ENCODE measurements at places on chromosomes 2 and 18.

DNA sequence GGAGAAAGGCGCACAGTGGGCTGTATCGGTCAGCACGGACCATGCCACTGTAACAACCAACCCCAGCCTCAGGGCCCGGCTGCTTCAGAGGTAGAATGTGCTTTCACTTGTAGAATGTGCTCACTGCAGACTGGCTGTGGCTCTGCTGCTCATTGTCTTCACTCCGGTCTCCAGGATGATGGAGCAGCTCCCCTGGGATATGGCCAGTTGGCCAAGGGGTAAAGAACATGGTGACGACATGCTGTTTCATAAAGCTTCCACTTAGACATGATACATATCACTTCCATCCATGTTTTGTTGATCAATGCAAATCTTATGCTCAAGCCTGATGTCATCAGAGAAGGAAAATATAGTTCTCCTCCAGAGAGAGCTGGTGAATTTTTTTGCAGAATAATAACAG, 127.7 kb downstream of the SMAD2 start:
- no peak for DNase-seq

GRCh38 chr2:7444626-7445025, 527.4 kb downstream of the RNF144A start:
- no peak for DNase-seq

DNA sequence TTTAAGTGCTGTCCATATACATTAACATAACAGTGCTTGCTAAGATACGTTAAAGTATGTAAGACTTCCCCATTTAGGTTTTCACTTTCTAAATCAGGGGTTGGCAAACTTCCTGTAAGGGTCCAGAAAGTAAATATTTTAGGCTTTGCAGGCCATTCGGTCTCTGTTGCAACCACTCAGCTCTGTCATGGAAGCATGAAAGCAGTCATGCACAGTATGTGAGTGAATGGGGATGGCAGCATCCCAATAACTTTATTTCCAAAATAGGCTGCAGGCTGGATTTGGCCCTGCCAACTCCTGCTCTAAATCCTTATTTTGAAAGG, 128.7 kb downstream of the PLA2R1 start:
- no peak for DNase-seq

GRCh38 chr2:238684362-238685326, 163.2 kb upstream of the TWIST2 start:
- DNase-seq = no peak

GRCh38 chr2:65309699-65310098, 82.1 kb downstream of the ACTR2 start:
- no peak for DNase-seq

GRCh38 chr18:21303895-21304294, 61.9 kb downstream of the GREB1L start:
- no peak for DNase-seq

DNA sequence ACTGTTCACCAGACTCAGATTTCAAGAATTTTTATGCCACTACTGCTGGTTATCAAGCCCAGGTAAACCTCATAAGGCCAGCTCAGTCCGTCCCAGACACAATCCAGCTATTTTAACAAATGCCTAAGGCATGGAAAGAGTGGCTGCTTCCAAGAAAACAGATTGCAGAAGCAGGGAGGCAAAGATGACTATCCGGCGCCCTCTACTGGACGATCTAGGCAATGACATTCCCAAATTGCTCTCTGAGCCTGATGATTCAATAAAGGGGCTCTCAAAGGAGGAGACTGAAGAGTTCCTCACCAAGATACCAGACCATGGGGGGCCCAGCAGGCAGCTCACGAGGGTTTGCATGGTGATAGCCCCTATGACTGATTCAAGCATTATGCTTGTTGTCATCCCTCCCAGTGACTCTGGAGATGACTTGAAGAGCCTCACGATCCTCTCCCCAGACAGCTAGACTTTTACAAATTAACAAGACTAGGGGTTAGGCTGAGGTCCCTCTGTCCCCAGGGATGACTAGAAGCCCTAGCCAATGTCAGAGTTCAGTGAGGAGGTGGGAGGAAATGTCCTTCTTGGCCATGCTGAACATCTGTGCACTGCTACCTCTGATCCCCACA, 25.0 kb downstream of the SERPINB8 start:
- peak; percentile 58 for DNase-seq

GRCh38 chr2:194946826-194947225, 710.2 kb upstream of the SLC39A10 start:
- no peak for DNase-seq

- peak; percentile 45 for DNase-seq
Measured at GRCh38 chr18:8389391-8390340, 219.6 kb upstream of the RAB12 start.

GRCh38 chr18:76994086-76994654, 138.4 kb downstream of the MBP start:
- DNase-seq = no peak

DNA sequence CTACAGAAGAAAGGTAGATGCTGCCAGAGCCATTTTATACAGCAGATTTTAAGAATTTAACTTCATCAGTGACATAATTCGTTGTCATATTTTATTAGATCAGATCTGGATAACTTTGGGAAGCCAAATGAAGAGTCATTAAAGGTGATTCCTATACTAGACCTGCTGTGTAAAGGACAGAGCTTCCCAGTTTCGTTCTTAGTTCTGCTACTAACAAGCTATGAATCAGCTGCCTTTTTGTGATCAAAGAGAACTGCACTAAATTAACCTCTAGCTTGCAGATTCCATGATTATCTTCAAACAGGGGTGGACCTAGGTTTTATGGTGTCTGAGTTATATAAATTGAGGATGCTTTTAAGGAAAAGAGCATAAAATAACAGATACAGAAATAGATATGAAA, 926.5 kb upstream of the ACVR2A start:
- no peak for DNase-seq

GRCh38 chr2:133765658-133766057, 197.4 kb upstream of the NCKAP5 start:
- no peak for DNase-seq

- DNase-seq = no peak
Measured at GRCh38 chr18:79540161-79540903, 139.3 kb upstream of the CTDP1 start.

DNA sequence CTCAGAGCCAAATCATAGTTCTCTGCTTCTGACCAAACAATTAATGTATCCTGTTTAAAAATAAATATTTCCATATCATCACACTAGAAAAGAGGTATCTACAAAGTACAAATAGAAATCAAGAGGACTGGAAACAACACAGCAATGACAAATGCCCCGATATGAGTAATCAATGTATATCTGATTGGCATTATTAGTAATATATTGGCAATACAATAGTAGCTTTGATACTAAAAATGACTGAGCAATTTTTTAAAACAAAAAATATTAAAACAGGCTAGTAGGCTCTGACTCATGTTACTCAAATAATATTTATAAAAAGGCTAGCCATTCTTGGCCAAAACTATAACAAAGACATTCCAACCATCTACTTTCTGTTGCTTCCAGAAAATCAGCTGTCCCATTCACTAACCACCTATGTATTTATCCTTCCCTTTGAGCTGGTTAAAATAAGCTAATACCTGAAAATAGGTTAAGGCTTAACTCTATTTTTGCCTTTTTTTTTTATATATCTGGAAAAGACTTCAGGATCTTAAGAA, 13.3 kb downstream of the PPP4R3B start:
- DNase-seq = no peak

- no peak for DNase-seq
Measured at GRCh38 chr18:56983275-56983992, 163.5 kb upstream of the BOD1L2 start.

GRCh38 chr18:47745227-47745626, 185.2 kb downstream of the SMAD2 start:
- DNase-seq = no peak

- DNase-seq = no peak
Measured at GRCh38 chr18:11808001-11808855, 43.0 kb upstream of the CHMP1B start.

GRCh38 chr2:197307933-197308521, 2.6 kb downstream of the ANKRD44 start:
- peak; percentile 68 for DNase-seq

DNA sequence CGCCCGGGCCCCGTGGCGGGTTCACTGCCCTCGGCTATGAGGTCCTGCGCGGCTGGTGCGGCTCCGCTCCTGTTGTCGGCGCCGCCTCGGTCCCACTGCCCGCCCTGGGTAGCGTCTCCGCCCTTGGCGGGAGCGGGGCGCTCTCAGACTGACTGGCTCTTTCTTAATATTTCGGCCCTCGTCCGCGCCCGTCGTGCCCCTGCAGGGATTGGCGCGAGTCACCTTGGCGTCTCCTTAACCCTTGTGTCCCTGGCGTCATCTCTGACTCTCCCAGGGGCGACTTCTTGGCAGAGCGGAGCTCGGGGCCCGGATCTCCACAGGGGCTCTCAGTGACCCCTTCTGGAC, 1.3 kb downstream of the PTMA start:
- DNase-seq = no peak

- DNase-seq = no peak
Measured at GRCh38 chr18:46466234-46467160, 190.5 kb downstream of the LOXHD1 start.

All from GM13977 (cell line).